MCF 10A (cell line): ENCODE measurements at places on chromosomes 1 and 21. TPM values are rescaled to one million over a fixed set of nuclear protein-coding genes. Genes with fewer than 3 reads are reported as not detected.

CRP gene
- 0.26 and 0.54 TPM in 2 replicates for total RNA-seq

KCND3 gene
- total RNA-seq, result not detected in 2 replicates

MAN1C1 gene
- total RNA-seq, result not detected in 2 replicates

TSPAN2 gene
- total RNA-seq, result 0.42 TPM in 1 of 2 replicates, not detected in the other

LGR6 gene
- 0.32 and 0.56 TPM in 2 replicates for total RNA-seq
